ENCODE measurements at places on chromosomes 16 and 17. TPM values are rescaled to one million over a fixed set of nuclear protein-coding genes. Genes with fewer than 3 reads are reported as not detected.

Gene UTS2R
- total RNA-seq: not detected

Gene CNGB1
- 1.4 TPM for total RNA-seq

GRCh38 chr17:76539631-76540271 lies at the start of gene PRCD:
Gene PRCD, plus strand, starts transcription at chr17:76540044. Its CDS starts 98 bp downstream, at chr17:76540142.
- DNase-seq: no peak

GRCh38 chr17:57357392-57357784 lies 101.1 kb downstream of the MSI2 start:
- peak; percentile 87 for DNase-seq

Gene MBTD1
- total RNA-seq: 5.1 TPM

DNA sequence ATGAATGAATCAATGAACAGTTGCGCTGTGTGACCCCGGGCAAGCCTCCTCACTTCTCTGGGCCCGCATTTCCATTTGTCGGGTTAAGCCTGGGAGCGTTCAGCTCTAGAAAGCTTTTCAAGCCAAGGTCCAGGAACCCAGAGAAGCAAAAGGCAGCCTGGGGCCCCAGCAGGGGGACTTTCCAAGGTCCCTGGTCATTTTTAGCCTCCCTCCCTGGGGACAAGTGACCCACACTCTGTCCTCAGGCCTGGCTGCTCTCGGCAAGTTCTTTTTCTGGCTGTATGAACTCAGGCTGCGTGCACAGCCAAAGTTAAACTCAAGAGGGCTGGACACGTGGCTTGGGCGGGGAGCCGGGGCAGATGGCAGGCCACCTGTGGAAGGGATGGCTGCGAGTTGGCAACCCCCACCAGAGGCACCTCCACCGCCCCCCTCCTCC lies 41.4 kb upstream of the CIBAR2 start:
- no peak for DNase-seq

DNA sequence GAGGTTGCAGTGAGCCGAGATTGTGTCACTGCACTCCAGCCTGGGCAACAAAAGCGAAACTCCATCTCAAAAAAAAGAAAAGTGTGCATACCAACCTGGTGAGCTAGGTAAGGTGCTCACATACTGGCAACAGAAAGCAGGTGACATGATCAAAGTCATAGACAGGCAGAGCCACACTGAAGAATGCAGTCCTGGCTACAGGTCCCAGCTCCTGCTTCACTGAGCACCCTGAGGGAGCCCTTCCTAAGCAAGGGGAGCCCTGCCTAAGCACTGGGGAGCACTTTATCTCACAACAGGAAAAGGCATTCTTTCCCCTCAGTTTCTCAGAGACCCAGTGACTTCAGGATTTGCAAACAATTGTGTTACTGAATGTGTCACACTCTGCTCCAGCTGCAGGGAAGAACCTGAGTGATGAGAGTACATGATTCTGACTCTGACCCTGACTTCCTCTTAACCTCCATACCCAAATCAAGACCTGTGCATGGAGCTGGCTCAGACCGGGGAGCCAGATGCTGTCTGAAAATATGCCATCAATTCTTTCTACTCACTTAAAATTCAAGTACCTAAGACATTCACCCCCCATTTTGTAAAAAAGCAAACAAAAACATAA lies 40.5 kb downstream of the ANKRD11 start:
- DNase-seq: no peak

DNA sequence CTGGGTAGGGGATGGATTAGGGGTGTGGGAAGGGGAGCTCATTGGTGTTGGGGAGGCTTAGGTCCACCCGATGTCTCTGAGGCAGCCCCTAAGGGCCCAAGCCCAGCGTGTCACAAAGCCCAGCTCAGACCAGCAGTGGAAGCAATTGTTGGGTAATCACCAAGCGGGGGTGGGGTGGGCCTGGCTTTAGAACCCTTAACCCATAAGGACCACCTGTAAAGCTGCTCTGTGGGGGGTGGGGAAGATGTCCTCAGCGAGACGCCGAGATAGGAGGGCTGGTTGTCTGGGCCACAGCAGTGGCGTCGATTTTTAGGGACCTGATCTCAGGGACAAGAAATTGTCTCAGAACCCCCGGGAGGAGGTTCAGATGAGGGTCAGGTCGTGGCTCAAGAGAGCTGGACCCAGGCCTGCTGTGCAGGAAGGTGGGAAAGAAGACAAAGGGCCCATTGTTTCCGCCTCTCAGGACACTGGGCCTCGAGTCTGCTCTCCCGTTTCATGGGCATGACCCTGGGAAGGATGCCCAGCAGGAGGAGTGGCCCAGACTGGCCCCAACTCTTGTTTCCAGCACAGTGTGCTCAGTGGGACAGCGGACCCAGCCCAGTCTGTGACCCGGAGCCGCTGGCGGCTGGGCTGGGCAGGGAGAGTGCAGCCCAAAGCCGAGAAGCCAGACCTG lies 15.9 kb downstream of the ST6GALNAC2 start:
- no peak for DNase-seq

DNA sequence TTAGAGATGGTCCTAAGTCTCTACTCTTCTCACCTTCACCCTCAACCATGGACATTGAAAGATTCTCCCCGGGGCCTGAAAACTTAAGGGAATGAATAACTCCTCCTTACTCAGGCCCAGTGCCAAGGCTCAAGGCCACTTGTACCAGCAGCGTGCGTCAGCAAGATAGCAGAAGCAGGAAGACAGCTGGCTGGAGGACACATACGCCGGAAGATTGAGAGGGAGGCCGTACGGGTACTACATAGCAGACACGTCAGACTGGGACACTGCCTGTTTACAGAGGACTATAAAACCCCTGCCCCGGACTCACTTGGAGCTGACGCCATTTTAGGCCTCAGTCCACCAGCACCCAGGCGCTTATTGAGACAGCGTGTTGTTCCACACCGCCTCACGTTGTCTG lies 75.8 kb upstream of the MED13 start:
- DNase-seq: no peak

Gene SULT1A2
- 0.17 TPM for total RNA-seq

GRCh38 chr16:49625311-49626065 lies 230.4 kb downstream of the ZNF423 start:
- DNase-seq: no peak

GRCh38 chr17:71361656-71362450 lies 759.0 kb upstream of the SOX9 start:
- DNase-seq: no peak

DNA sequence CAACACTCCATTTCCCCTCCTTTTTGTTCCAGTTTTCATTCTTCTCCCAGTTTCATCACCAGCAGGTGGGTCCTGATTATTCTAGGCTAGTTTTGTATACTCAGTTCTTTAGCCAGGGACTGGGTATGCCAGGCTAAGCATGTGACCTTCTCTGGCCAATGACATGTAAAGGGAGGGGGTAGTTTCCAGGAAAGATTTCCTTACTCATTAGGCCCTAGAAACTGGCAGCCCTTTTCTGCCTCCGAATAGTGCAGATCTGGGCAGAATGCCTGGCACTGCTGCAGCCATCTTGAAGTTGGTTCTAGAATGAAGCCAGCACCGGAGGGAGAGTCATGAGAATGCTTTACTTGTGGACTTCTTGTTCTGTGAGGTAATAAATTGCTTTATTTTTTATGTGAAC lies 126.9 kb upstream of the AXIN2 start:
- DNase-seq: no peak

GRCh38 chr16:87207965-87208364 lies 109.2 kb downstream of the C16orf95 start:
- no peak for DNase-seq

Gene TANGO6
- total RNA-seq: 30.9 TPM

Gene HEATR9
- total RNA-seq: not detected

DNA sequence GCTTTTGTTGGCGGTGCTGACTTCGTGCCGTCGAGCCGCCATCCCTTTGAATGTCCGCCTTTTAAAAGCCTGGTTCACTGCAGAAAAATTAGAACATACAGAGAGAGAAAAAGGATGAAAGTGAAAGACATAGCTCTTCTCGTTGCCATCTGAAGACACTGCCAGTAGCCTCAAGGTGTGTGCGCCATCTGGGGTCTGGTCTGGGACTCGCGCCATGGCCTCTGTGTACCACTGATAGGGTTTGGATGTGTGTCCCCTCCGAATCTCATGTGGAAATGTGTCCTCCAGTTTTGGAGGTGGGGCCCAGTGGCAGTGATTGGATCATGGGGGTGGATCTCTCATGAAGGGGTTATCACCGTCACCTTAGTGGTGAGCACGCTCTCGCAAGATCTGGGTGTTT lies 15.5 kb downstream of the GSE1 start:
- DNase-seq: no peak

- DNase-seq: no peak
These were observed 25.0 kb upstream of the C1QTNF8 start for GRCh38 chr16:1121009-1121408.

Gene KRTAP4-8
- total RNA-seq: not detected

Gene MYH2
- total RNA-seq: not detected

Gene PERCC1
- total RNA-seq: not detected

GRCh38 chr16:27883576-27883975 lies 179.9 kb downstream of the GSG1L start:
- no peak for DNase-seq

GRCh38 chr16:11576427-11577289 lies 10.1 kb downstream of the LITAF start:
- DNase-seq: no peak

Gene ZDHHC1
- total RNA-seq: 7.3 TPM

Gene MVP
- total RNA-seq: 205 TPM

Data from epithelial cell of proximal tubule (primary cell).